Left ventricle myocardium superior (tissue), 1 donor: ENCODE measurements at places on chromosomes 7 and 10. TPM values are rescaled to one million over a fixed set of nuclear protein-coding genes. Genes with fewer than 3 reads are reported as not detected.

GRCh38 chr10:133421336-133422222, 2.8 kb downstream of the SPRN start:
- DNase-seq: no peak

- DNase-seq: no peak
Observed at GRCh38 chr7:38934536-38934935, 25.5 kb upstream of the VPS41 start.

Gene RBP4
- total RNA-seq: 4.2 TPM

DNA sequence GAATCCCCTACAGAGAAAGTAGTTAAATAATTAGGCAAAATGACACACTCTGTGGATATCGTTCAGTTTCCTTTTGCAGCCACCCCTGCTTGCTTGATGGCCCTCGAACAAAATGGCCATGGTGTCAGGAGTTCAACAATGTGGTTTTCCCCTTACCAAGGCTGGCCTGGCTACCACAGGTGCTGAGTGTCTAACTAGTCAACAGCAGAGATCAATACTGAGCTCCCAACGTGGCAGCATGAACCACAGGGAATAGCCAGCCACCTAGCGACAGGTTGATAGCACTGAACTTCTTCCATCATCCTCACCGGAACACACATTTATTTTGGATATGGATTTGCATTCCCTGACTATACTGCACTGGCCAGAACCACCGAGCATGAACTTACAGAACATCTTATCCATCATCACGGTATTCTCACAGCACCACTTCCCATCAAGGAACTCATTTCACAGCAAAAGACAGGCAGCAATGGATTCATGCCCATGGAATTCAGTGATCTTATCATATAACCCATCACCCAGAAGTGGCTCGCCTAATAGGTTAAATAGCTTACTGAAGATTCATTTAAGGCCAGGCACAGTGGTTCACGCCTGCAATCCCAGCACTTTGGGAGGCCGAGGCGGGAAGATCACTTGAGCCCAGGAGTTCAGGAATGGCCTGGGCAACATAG, 6.3 kb downstream of the C10orf67 start:
- no peak for DNase-seq

GRCh38 chr10:105328503-105329133, 687.5 kb downstream of the SORCS3 start:
- no peak for DNase-seq
